ENCODE measurements at places on chromosomes 1 and 21.

DNA sequence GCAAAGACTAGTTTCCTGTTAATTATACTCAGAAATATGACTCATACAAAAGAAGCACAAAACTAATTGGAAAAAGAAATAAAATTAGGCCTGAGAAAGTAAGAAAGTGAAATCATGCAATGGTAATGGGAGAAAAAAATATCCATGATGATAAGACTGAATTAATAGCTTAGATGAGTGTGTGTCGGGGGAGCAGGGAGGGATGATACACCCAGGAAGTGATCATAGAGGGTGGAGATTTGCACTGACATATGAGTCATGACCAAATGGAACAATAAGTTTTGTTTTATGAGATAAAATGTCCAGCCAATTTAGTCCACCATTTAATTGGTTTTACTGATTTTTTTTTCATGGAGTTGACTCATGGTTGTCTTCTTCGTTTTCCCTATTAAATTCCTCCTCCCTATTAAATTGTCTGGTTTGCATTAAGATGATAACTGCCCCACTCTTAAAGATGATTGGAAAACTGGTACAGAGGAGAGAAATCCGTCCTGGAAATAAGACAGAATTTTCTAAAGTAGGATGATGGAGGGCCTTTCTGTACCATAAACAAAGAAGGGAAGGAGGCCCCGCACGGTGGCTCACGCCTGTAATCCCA lies 111.7 kb upstream of the KCNJ6 start:
- no peak for DNase-seq

DNA sequence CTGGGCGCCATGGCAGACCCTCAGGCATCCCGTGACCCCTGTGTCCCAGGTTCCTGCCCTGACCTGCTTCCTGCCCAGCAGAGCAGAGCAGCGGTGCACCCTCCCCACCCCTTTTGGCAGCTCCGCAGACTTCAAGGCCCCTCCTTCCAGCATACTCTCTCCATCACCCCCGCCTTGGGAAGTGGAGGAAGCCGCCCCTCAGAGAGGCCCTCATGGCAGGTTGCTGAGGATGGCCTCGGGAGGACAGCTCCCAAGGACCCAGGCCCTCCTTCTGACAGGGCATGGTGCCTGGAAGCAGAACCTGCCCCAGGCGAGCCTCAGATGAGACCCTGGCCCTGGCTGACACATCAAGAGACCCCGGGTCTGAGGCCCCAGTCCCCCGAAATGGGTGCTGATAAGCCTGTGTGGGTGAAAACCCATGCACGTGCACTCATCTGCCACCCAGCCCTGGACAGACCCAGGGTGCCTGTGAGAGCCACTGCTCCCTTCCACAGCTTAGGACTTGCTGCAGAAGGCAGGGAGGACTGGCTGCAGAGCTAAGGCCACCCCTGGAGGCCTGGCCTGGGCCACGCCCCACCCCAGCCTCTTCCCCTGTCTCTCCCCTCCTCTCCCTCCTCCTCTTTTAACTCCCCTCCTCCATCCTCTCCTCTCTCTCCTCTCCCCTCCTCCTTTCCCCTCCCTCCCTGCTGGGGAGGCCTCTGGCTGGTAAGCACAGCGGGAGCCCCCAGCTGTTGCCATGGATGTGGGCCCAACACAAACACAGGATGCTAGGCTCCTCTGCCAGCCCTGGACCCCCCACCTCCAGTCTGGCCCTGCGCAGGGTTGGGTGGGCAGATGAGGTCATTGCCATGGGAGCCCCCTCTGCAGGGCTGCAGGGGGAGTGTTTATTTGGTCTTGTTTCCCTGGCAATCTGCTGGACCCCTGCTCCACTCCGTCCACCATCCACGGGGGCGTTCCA lies 33.7 kb downstream of the WNT9A start:
- DNase-seq, result no peak

DNA sequence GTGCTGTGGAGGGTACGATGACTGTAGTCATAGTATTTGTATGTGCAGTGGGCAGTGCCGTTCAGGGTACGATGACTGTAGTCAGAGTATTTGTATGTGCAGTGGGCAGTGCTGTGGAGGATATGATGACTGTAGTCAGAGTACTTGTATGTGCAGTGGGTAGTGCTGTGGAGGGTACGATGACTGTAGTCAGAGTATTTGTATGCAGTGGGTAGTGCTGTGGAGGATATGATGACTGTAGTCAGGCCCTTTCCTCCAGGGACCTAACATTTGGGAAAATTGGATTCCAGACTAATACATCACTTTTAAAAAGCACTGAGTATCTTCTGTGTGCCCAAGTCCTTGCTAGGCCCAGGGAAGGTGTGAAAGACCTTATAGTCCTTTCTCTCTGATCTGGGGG lies 2.9 kb downstream of the ZNF672 start:
- no peak for DNase-seq

DNA sequence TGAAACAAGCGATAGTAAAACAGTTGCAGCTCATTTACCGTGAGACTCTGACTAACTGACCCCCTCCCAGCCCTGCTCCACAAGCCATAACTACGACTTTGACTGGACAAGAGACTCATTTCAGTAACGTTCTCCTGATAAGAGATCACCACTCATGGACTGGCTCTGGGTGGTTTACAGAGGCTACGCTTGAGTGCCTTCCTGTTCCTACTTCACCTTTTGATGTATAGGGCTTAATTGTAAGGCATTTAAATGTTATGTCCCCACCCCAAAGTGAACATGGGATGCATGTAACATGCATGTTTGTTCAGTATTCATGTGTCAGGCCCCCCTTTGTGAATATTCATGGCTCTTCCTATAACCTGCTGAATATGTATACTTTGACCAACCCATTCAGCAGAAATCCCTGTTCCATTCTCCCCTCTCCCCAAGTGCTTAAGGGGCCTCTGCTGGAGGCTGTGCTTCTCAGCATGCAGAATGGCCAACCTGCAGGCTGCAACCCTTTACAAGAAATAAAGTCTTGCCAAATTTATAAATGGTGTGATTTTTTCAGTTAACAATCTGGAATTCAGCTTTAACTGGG lies 50.7 kb upstream of the SPOCD1 start:
- no peak for DNase-seq

DNA sequence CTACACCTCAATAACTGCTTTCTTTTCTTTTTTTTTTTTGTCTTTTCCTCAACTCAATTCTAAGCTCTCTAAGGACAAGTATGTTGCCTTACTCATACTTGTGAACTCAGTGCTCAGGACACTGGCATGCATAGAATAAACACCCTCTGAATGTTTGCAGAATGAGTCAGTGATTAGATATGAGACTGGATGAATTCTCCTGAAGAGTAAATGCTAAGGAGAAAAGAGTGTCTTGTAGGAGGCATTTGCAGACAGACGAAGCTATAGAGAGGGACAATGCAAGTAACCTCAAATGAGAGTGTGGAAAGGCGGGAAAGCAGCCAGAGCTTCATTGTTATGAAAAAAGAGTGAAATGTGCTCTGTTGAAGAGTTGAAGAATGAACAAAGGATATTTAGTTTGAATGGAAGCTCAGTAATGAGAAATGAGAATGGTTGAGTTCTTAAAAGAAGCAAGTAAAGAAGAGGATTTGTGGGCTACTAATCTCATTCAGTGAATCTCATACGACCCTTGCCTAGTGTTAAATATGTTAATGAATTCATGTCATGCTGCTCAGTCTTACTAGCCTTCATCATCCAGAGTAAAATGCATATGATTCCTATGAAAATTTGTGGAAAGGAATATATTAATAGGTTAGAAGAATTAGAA lies 166.1 kb upstream of the DPYD start:
- DNase-seq, result no peak

GRCh38 chr1:226579781-226580323 lies 31.3 kb downstream of the STUM start:
- no peak for DNase-seq

DNA sequence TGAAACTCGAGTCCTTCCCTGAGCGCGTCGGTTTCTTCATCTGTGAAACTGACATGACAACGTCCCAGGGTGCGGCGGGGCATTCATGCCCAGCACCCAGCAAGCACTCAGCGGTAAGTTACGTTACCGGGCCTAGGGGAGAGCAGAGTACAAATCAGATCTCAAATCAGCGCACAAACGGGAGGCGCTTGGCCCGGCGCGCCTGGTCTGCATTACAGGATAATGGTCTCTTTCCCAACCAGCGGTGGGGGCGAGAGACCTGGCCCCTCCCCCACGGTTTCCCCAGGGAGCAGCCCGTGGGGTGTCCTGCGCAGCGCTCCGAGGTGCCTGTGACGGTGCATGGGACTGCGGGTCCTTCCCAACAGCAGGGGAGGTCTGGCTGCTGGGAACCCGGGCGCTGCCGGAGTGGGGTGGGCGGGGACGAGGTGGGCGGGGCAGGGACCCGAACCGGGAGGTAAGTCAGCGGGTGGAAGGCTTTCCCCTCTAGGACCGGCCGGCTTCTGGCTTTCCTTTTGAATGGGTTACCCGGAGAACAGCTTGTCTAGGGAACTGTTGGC lies 1.0 kb downstream of the TMEM51 start:
- no peak for DNase-seq

DNA sequence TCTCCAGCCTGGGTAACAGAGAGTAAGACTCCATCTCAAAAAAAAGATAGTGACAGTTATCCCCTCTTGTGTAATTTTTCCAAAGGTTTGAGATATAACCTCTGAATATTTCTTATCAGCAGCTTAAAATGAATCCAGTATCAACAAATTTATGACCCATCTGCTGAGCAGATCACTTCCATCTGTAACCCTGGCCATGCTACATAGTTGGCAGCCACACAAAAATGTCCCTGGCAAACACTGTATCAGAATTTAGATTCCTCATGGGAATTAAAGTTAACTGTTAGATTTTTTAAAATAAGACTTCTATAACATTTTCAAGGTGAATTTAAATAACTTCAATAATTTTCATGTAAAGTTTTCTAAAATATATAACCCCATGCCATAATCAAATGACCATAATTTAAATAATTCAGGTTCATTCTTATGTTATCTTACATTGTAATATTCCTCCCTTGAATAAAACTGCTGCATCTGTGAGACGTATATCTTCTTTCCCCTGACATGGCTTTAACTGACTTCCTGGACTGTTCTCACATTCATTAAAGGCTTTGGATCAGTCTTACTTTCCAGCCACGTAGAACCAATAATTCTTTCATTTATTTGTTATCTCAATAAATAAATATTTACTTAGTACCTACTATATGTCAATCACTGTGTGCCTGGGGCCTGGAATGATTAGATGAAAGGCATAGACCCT lies 5.3 kb upstream of the PRPF38B start:
- DNase-seq, result no peak

DNA sequence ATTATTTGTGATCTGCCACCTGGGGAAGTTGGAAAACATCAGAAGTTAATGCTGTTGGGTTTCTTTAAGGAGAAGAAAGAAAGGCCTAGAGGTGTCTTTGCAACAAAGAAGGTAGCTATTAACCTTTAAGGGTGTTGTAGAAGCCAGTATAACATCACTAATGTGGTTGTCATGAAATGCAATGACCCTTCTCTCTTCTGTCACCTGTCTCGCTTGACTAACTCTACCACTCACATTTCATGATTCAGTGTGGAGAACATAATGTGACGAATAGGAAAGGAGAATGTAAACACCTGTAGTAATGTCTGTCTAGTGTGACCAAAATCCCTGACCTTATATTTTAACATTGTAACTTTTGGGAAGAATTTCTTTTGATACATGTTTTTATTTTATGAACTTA lies 211.7 kb upstream of the UBE2U start:
- DNase-seq, result no peak

- peak; percentile 22 for DNase-seq
Observed at GRCh38 chr1:88890791-88891317, 513 bp downstream of the GTF2B start.

DNA sequence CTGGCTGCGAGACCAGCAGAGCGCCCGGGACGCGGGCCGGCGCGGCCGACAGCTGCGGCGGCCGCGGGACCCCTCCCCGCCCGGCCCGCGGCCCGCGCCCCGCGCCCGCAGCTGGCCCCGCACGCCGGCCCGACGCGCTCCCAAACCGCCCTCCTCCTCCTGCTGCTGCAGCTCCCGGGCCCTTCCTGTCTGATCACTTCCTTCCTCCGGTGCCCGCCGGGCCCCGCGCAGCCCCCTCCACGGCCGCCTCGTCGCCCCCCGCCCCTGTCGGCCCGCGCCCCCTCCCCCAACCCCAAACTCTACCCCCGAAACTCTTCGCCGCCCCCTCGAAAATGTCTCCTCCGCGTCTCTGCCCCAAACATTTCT lies 594 bp downstream of the LUZP1 start:
- no peak for DNase-seq

GRCh38 chr1:90335558-90335957 lies 340.6 kb downstream of the ZNF326 start:
- no peak for DNase-seq

- no peak for DNase-seq
Observed at GRCh38 chr1:117959364-117959763, 29.8 kb downstream of the WDR3 start.

- DNase-seq, result no peak
Observed at GRCh38 chr1:164515231-164515630, 43.8 kb upstream of the PBX1 start.

DNA sequence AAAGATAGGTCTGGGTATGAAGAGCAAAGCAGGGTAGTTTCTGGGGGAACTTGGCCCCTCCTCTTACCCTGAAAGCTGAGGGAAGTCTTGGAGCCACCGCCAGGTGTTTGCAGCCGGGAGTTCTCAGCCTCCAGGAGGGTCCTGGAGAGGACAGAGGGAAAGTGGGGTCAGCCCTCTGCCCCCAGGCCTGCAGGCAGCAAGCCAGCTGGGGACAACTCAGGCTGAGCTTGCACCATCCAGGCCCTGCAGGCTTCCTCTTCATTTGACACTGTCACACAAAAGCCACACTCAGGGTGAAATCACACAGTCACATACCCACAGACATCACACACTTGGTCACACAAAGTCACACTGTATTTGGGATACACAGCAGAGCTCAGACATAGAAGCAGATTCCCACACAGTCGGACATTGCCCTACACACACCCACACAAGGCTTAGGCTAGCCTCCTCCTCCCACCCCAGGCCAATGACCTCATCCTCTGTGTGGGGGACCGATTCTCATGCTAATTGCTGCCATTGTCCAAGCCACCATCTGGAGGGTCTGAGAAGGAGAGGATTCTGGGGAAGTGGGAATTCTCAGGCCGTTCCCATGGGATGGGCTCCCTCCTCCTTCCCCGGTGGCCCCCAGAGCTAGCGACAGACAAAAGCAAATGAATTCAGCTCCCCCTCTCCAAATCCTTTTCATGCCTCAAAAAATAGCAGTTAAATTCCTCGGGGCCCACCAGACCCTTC lies 3.7 kb downstream of the NES start:
- DNase-seq, result no peak

DNA sequence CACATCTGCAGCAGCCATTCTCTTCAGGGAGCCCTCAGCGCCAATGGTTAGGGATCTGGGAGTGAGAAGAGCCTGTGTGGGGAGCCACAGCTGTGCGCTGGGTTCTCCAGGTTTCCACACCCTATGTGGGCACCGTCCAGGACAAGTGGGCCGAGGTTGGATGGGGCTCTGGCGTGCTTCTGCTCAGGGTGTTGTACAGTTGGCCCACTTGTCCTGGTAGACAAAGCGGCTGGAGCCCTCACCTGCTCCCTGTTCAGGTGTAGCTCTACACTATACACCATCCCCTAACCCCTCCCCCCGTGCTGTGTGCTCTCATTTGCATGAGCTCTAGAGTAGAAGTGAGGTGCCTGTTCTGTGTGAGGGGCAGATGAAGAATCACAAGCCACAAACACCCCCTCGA lies 12.2 kb downstream of the SH3BP5L start:
- DNase-seq, result no peak

GRCh38 chr1:3821447-3821846 lies 25.1 kb upstream of the LRRC47 start:
- no peak for DNase-seq

GRCh38 chr1:64493831-64494230 lies 23.9 kb downstream of the CACHD1 start:
- no peak for DNase-seq

GRCh38 chr1:207219979-207220889 lies 101.2 kb upstream of the CD55 start:
- no peak for DNase-seq

- DNase-seq, result no peak
Observed at GRCh38 chr1:53511323-53511932, 52.2 kb downstream of the DMRTB1 start.

Measured in stimulated activated CD4-positive, alpha-beta T cell treated with anti-CD3 and anti-CD28 coated beads, Interleukin-4, amount 100 ng/mL, for 4 hours (primary cell).